HFF-Myc (cell line): ENCODE measurements at places on chromosomes 12 and 14.

DNA sequence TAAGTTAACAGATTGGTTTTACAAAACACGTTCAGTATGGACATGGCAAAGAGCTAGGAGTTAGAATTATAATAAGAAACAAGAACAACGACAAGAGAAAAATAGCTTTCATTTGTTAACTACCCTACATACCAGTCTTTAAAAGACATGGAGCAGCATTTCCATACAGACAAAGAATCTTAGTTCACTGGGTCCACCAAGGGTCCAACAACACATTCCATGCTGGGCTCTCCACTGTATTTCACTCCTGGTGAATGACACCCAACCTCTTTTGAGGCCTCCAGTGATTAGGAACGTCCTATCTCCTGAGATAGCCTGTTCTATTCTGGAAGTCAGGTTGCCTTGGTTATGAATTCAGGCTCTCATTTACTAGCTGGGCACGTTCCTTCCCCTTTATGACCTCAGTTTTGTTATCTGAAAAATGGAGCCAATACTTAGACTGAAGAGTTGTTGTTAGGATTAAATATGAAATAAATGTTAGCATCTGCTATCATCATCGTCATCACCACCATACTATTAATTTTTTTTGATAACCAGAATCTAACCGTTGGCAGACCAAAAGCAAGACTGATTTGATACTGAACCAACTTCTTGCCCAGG lies 37.7 kb downstream of the C12orf75 start:
- no peak for DNase-seq

DNA sequence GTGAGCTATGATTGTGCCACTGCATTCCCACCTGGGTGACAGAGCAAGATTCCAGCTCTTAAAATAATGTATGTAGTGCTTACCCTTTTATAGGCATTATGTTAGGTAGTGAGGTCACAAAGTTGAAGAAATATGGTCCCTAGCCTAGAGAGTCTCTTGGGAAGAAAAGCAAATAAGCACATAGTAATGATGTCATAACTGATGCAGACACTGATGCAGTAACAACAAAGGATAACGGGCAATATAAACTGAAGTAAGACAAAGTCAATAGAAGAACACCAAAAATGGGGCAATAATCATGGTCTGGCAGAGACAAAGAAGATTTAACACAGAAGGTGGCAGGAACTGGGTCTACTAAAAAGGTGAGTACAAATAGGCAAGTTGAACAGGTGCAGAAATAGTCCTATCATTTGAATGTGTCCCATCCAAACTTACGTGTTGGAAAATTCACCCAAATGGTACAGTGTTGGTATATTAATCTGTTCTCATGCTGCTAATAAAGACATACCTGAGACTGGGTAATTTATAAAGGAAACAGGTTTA lies 93.5 kb downstream of the CPNE8 start:
- no peak for DNase-seq

GRCh38 chr14:103356024-103356682 lies 22.1 kb downstream of the EIF5 start:
- DNase-seq: no peak

DNA sequence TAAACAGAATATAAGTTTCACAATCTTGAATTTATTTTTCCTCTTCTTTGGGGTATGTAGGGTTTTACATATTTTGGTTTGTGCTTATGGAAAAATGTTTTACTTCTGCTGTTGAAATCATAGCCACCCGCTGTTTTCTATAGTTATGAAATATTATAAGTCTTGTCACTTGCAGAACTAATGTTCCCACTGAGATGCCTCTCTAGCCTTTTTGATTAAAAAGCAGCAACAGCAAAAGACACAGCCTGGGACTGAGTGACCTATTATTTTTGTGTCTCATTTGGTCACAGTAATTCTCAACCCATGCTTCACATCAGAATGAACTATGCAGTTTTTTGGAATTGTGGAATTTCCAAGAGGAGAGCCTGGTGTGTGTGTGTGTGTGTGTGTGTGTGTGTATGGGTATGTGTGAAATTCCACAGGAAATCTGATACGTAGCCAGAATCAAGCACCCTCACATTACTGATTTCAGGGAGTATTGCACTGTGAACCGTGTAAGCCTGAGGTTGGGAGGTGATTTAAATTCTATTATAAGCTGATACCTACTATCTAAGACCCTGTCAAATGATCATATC lies 55.7 kb upstream of the FRMD6 start:
- DNase-seq: no peak

DNA sequence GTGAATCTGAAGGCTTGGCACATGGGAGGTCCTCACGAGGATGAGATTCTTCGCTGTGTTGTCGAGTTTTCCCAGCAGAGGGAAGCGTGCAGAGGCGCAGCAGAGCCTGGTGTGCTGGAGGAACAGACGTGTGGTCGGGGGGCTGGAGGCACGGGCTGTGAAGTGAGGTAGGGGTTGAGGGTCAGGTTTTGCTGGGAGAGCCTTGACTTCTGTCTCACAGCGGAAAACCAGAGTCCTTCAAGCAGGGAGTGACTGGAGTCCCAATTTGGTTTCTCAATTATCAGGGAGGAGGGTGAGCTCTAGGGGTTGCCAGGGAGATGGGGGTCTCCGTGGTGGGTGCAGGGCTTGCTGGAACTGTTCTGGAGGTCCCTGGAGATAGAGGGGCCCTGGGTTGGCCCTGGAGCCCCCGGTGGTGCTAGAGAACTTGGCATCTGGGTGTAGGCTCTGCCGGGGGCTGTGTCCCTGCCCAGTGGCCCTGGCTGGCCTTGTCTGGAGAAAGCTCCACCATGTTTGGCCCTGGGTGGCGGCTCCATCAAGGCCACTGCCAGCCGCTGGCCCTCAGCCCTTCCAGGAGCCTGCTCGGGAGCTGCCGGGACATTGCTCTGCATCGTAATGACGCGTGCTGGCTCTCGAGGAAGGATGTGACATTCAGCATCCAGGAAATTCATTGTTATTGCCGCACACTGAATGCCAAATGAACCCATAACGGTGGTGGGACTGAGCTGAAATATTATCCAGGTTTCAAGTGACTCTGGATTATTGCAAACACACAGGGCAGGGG lies 215.7 kb downstream of the KIF26A start:
- no peak for DNase-seq

- DNase-seq: no peak
Observed at GRCh38 chr14:90140956-90141316, 79.1 kb downstream of the KCNK13 start.

DNA sequence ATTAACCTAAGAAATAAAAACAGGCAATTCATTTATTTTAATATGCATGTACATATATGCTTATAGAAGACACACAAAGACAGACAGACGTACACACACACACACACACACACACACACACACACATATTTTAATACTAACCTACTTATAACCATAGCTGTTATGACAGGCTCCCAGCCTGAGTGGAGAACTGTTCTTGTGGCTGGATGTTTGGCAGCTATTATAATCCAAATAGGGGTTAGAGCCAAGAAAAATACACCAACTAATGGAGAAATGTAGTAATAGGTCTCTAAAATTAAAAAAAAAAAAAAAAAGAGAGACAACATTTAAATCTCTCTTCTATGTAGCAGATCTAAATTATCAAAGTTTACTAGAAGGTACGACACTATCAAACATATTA lies 91.8 kb downstream of the SLC41A2 start:
- DNase-seq: no peak

GRCh38 chr12:92295523-92295922 lies 149.9 kb upstream of the BTG1 start:
- DNase-seq: no peak

GRCh38 chr14:55126932-55127459 lies 2.1 kb upstream of the LGALS3 start:
- DNase-seq: no peak

DNA sequence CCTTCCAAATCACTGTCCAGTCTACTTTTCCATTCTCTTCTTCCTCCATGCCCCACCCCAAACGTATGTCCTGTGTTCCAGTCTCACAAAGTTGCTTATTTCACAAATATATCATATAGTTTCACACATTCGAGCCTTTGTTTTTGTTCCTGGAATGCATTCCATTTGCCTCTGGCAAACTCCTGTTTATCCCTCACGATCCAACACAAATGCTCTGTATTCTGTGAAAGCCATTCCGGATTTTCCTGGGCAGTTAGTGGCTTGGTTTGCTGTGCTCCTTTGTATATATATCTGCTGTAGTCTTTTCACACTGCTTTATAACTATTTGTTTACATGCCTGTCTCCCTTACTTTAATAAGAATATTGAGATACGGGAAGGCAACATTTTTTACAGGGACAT lies 9.0 kb downstream of the RIC8B start:
- DNase-seq: no peak

- DNase-seq: no peak
Observed at GRCh38 chr12:52945389-52946232, 3.3 kb upstream of the KRT18 start.

GRCh38 chr12:40002178-40003169 lies 103.4 kb downstream of the SLC2A13 start:
- no peak for DNase-seq

- DNase-seq: no peak
Observed at GRCh38 chr14:60951776-60952435, 29.0 kb downstream of the TRMT5 start.

- DNase-seq: no peak
Observed at GRCh38 chr12:68794653-68795251, 13.2 kb upstream of the MDM2 start.

DNA sequence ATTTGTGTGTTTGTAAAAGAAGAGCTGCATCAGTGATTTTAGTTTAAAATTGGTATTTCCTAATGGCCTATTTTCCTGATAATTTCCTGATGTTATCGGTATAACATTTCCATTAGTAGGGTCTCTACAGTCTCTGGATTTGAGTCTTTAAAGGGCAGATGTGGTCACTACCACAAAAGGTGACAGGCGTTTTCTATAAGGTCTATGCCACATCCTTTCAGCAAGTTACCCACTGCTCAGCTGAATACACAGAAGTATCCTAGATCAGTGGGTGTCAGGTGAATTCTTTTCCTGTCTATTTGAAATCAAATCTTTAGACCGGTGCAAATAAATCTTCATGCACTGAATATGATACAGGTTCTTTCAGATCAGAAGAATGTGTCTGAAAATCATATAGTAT lies 90.2 kb downstream of the LIN7A start:
- no peak for DNase-seq
